Kidney tubule cell (primary cell): ENCODE measurements at places on chromosomes 2 and 18.

DNA sequence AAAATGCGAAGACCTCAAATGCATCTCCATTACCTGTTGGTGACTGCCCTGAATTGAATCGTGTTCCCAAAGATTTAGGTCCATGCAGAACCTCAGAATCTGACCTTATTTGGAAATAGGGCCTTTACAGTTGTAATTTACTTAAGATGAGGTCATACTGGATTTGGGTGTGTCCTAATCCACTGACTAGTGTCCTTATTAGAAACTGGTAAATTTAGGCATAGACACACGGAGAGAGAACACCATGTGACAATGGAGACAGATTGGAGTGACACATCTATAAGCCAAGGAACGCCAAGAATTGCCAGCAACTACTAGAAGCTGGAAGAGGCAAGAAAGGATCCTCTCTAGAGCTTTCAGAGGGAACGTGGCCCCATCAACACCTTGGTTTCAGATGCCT is 203.1 kb downstream of the SMAD2 start:
- DNase-seq = no peak

- DNase-seq = no peak
Observed at GRCh38 chr2:133651861-133652260, 83.6 kb upstream of the NCKAP5 start.

- no peak for DNase-seq
Observed at GRCh38 chr2:133287709-133288108, 280.6 kb downstream of the NCKAP5 start.

GRCh38 chr2:223046470-223047040 is 5.4 kb upstream of the KCNE4 start:
- DNase-seq = peak; percentile 9

DNA sequence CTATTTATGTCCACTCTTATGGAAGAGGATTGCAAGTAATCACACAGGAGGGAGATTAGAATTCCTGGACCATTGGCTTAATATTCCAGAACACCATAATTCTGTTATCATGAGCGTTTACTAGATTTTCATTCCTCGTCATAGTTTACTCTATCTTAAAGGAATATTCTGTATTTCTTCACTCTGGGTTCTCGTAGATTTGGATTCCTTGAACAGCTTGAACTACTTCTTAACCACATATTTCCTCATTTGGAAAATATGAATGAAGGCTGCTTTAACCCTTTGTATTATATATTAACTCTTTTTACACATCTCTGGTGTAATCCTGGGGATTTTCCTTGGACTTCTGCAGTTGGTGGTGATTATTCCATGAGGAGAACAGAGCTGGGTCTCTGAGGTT is 46.3 kb upstream of the CCBE1 start:
- DNase-seq = no peak

GRCh38 chr2:86625096-86625495 is 1.4 kb upstream of the RNF103 start:
- no peak for DNase-seq

DNA sequence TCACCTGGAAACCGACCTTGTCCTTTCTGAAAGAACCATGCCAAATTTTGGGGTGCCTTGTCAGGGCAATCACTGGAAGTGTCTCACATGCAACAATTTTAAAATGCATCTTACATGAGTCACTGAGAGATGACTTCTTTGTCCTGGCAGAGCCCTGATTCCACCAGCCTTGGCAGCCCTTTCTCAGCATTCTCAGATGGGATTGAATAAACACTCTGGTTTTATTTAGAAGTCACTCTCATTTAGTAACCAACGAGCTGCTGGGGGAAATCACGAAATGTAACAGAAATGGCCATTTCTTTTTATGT is 3.8 kb upstream of the ATP8B1 start:
- DNase-seq = peak; percentile 80

DNA sequence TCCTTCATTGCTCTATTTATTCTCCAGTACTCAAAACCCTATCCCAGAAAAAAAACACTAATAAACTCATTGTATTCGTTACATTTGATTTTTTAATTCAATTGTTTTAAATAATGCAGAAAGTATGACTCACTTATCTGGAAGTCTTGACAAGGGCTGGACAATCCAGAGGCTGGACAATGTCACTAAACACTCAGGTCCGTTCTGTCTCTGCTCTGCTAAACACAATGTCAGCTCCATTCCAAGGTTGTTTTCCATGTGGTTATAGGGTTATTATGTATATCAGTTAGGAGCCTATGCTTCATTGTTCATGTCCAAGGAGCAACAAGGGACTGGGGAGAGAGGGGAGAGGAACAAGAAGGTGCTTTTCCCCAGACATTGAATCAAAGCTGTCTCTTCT is 125.5 kb downstream of the IRS1 start:
- DNase-seq = peak; percentile 34

- DNase-seq = no peak
Observed at GRCh38 chr2:161141033-161141432, 19.2 kb upstream of the TANK start.

- no peak for DNase-seq
Observed at GRCh38 chr2:208671886-208672680, 265.5 kb downstream of the PTH2R start.

GRCh38 chr2:101463911-101464641 is 10.8 kb downstream of the RFX8 start:
- peak; percentile 68 for DNase-seq

GRCh38 chr2:190462611-190463010 is 54.5 kb downstream of the MFSD6 start:
- no peak for DNase-seq

GRCh38 chr2:121873864-121874263 is 118.4 kb downstream of the TSN start:
- DNase-seq = no peak

- DNase-seq = no peak
Observed at GRCh38 chr2:165470361-165470760, 863 bp downstream of the CSRNP3 start.

DNA sequence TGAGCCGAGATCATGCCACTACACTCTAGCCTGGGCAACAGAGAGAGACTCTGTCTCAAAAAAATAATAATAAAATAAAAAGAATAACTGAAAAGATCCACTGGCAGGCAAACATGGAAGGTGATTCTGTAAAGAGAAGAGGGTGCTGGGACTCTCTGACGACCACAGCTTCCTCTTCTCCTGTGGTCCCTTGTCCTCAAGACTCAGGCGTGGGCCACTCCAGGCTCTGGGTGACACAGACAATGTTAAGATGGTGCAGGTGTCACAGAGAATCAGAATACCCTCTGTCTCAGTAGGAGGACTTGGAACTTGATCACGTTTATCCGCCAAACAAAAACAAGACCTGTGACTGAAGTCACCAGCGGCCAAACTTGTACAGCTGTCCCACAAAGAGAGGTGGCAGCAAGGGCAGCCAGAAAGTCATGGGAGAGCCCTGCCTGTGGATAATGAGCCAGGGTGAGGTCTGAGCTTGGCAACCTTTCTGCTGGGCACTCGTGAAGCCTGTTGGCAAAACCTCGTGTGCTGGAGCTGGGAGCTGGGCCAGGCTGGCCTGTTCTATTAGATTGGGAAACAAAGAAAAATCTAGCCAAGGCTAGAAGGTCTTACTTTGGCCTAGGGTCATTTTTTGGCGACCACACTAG is 76.4 kb upstream of the ITGA6 start:
- no peak for DNase-seq

DNA sequence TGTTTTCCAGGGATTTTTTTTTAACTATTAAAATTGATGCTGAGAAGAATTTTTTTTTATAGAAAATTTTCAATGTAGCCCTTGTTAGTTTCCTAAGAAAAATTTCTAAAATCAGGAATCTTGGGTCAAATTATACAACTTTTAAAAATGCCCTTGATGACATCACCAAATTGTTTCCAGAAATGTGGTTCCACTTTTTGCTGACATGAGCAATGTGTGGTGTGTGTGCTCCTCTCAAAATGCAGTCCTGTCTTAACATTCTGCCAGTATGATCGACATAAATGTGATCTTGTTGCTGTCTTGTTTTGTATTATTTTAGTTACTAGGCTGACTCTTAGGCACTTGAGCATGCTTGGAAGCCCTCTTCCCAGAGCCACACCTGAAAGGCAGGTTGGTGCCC is 89.7 kb upstream of the ST6GAL2 start:
- DNase-seq = no peak

- no peak for DNase-seq
Observed at GRCh38 chr2:28592481-28592880, 96.6 kb downstream of the PLB1 start.

DNA sequence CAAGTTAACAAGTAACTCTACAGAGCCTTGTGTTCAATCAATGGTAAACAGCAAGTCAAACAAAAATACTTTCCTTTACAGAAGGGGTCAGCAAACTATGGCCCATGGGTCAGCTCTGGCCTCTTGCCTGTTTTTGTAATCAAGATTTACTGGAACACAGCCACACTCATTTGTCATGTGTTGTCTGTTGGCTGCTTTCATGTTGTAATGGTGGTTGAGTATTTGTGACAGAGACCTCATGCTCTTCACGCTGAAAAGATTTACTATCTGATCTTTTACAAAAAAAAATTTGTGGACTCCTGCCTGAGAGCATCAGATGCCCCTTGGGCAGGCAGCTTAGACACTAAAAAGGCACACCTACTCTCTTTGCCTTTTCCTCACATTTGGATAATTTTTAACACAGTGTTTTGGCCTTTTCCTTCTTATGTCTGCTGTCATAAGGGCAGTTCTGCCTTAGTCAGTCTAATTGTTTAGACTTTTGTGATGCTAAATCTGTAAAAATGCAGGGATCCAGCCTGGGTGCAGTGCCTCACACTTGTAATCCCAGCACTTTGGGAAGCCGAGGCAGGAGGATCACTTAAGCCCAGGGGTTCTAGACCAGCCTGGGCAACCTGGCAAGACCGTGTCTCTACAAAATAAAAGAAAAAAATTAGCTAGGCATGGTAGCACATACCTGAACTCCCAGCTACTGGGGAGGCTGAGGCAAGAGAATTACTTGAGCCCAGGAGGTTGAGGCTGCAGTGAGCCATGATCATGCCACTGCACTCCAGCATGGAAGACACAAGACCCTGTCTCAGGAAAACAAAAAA is 18.3 kb downstream of the IL1B start:
- peak; percentile 63 for DNase-seq

GRCh38 chr18:36326771-36327170 is 29.3 kb downstream of the FHOD3 start:
- no peak for DNase-seq

DNA sequence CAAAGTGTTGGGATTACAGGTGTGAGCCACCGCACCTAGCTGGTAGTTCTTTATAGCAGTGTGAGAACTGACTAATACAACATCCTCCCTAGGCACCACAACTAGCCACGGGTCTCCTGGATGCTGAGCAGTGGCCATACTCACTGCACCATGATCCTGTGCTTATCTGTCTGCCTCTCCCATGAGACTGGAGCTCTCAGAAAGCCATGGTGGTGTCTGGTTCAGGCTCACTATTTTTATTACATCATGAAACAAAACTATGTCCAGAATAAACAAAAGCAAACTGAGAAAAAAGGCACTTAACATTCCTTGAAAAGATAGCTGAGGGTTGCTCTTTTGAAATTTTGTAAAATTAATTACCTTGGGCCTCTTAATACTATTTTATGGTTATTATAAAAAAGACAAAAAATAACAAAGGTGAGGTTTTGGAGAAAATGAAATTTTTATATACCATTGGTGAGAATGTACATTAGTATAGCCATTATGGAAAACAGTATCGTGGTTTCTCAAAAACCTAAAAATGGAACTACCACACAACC is 90.7 kb upstream of the TFCP2L1 start:
- no peak for DNase-seq

GRCh38 chr2:105683011-105683492 is 61.7 kb upstream of the NCK2 start:
- DNase-seq = no peak

DNA sequence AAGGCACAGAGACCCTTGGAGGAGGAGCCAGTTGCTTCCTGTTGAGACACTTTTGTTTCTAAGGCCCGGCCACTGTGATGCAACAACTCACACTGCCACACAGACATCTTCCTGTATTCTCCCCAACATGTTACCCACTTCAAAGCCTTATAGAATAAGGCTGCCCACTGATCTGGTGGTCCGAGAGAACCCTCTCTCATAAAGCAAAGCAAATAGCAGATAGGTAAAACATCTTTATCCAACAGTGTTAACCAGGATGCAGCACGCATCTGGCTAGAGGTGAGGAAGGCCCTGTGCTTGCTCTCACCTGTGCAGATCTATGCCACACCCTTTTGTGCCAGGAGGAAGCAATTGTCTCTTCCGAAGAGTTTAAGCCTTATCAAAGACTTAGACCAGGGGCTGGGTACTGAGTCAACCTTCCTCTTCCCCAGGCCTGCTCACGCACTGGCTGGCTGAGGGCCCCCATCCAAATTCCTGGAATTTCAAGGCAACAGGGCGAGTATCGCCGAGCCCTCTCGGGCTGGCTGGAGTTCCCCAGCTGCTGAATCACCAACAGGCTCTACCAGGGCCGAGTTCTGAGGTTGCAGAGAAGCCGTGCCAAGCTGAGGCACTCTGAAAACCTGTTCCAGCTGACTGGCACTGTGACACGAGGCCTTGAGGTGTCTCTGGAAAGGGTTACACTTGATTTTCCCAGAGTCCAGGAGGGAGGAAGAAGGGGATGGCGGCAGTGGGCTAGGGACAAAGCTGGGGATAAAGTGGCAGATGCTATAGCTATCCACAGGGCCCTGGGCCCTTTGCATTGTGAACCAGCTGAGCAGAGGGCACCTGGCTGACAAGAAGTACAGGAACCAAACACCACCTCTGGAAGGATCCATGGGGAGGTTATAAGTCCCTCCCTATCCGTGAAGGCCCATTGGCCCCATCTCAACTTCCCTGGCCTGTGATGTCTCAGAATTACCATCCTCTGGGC is 29.3 kb downstream of the TGFA start:
- DNase-seq = peak; percentile 99

DNA sequence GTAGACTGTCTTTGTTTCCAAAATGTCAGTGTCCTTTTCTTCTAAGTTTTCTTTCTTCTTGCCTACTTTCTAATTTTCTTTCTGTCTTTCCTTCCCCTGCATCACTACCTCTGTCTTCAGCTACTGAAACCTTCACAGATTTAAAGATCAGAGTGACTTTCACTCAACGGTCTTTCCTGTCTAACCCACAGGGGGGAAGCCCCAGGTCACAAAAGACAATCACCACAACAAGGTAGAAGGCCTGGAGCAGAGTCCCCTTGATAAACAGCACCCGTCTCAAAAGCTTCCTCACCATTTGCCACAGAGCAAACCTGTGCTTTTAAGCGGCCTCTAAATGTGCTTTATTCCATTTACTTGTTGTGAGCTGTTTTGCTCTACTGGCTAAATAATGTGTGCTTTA is 665.4 kb downstream of the BCL11A start:
- DNase-seq = no peak

DNA sequence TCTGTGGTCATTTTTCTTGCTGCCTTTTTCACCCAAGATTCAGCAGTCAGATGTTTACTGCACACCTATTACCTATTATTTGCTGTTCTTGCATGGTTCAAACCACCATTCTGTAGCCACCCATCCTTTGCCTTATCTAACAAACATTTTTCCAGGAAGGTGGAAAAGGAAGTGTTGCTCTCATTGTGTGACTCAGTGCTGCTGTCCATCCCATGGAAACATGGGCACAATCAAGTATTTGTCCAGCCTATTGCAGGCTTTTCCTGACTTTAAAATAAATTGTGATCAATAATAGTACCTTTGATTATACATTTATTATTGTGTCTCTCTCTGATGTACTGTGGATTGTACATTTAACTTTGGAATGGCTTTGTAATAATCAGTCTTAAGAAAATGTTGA is 53.2 kb downstream of the USP14 start:
- peak; percentile 26 for DNase-seq

- no peak for DNase-seq
Observed at GRCh38 chr2:182503886-182504285, 77.0 kb upstream of the PDE1A start.
